ENCODE measurements at places on chromosomes 5 and 9.

DNA sequence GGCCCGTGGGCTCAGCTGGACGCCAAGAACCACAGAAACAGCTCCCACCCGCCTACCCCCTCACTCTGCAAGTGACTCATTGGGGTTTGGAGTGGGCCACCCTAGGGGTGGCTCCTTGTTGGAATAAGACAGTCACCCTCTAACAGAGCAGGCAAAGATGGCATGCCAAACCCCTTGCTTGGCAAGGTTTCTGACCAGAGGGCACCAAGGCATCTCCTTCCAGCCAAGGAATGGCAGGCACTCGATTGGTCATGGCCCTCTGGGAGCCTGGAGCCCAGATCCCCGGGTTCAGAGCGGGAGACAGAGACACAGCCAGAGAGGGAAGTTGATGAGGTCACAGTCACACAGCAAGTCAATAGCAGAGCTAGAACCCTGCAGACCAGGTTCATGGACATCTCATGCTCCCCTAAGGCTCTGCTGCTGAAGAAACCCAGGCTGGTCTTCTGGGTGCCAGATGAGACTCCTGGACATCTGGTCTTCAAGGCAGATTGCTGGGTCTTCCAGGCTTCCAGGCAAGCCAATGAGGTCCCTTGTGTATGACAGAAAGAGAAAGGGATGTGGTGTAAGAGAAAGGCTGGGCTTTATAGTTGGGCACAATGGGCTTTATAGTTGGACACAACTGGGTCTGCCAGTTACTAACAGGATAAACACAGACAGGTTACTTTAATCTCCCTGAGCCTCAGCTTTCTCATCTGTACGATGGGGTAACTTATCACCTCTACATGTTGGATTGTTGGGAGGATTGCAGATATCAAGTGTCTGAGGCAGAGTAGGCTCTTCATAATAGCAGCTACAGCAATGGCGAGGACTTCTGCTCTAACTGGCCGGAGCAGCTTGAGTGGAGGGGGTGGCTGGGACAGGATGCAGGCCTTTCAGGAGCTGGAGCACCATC, 23.3 kb upstream of the KIF12 start:
- H3K36me3 ChIP-seq = no peaks in the 10 kb centered on the region
- DNase-seq = no peak
- H3K27ac ChIP-seq = no peak overlapping the region
- H3K4me1 ChIP-seq = no peaks in the 10 kb centered on the region

GRCh38 chr9:22084336-22085035, 75.4 kb upstream of the CDKN2B start:
- H3K27ac ChIP-seq = no peak overlapping the region
- no peaks in the 10 kb centered on the region for H3K27me3 ChIP-seq
- peaks cover 27% of the 10 kb centered on the region for H3K4me1 ChIP-seq
- no peak for DNase-seq
- H3K4me3 ChIP-seq = no peak overlapping the region

DNA sequence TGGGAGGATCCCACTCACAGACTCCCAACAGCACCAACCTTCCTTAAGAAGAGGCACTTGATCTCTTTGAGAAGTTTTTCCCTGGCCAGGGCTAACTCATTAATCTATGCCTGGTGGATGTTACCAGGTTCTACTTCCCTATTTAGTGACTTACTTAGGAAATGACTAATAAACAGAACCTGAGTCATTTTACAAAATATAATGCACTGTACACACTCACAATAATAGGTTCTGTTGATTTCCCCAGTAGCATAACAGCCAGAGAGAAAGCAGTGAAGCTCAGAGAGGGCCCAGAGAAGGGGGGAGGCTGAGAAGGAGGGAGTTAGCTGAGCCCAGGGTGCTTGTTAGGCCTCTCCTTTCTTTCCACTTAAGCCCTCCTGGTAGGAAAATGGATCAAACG, 27.1 kb downstream of the FRMD3 start:
- no peak overlapping the region for H3K27ac ChIP-seq
- H3K27me3 ChIP-seq = no peaks in the 10 kb centered on the region
- H3K4me1 ChIP-seq = no peaks in the 10 kb centered on the region
- H3K36me3 ChIP-seq = no peaks in the 10 kb centered on the region
- no peak overlapping the region for H3K4me3 ChIP-seq
- DNase-seq = no peak

- H3K36me3 ChIP-seq = no peaks in the 10 kb centered on the region
- no peak overlapping the region for H3K27ac ChIP-seq
- H3K4me3 ChIP-seq = no peak overlapping the region
- H3K4me1 ChIP-seq = no peaks in the 10 kb centered on the region
- DNase-seq = no peak
- peaks cover 12% of the 10 kb centered on the region for H3K27me3 ChIP-seq
Observed at GRCh38 chr5:139763930-139764791, 31.4 kb upstream of the PSD2 start.

GRCh38 chr5:92809855-92810465, 771.1 kb downstream of the NR2F1-AS1 start:
- no peaks in the 10 kb centered on the region for H3K36me3 ChIP-seq
- H3K4me1 ChIP-seq = no peaks in the 10 kb centered on the region
- H3K27me3 ChIP-seq = no peaks in the 10 kb centered on the region
- H3K4me3 ChIP-seq = no peak overlapping the region
- no peak for DNase-seq

DNA sequence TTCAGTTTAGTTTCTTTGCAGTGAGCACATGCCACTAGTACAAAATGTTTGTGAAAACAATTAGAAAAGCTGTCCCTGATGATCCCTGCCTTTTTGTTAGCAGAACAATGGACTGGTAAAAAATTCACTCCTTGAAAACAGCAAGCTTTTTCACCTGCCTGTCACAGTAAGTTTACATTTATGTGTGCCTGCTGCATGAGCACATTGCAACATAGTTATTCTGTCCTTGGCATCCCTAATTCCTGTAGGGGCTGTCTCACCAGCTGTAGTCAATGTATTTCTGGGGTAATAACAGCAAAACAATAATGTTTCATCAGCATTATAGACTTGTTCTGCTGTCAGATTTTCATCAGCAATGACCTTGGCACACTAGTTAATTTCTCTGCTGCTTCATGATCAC, 11.6 kb upstream of the ZNF367 start:
- H3K4me1 ChIP-seq = no peaks in the 10 kb centered on the region
- H3K27me3 ChIP-seq = no peaks in the 10 kb centered on the region
- H3K27ac ChIP-seq = no peak overlapping the region
- no peak for DNase-seq
- H3K36me3 ChIP-seq = no peaks in the 10 kb centered on the region
- no peak overlapping the region for H3K4me3 ChIP-seq

- H3K36me3 ChIP-seq = peaks cover 8% of the 10 kb centered on the region
- H3K27ac ChIP-seq = peak overlapping the region; percentile 76
- peaks cover 32% of the 10 kb centered on the region for H3K4me1 ChIP-seq
- DNase-seq = no peak
- no peak overlapping the region for H3K4me3 ChIP-seq
- no peaks in the 10 kb centered on the region for H3K27me3 ChIP-seq
Observed at GRCh38 chr9:127336506-127337352, 60.2 kb upstream of the SLC2A8 start.

DNA sequence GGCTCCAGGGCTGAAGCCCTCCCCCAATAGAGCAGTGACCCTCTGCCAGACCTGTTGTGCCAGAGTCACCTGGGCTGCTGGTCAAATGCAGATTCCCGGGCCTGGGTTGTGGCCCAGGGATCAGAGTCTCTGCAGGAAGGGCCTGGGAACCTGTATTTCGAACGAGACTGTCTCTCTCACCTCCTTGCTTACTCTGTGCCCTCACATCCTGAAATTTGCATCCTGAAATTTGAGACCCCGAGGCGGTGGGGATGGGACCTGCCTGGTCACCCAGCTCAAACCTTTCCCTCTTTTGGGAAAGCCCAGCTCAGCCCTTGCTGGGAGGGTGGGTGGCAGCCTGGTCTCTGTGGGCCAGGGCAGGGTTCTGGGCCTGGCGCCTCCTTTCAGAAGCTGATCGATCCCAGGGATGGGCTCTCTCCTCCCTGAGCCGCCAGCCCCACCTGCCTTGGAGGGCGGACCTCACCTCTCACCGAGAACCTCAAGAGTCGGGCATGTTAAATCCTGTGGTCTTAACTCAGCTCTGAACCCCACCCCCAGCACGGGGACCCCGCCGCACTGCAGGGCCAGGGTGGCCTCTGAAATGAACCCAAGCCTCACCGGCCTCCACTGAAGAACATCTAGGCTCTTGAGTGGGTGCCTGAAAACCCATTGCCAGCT, 44.0 kb upstream of the IER5L start:
- DNase-seq = no peak
- H3K4me1 ChIP-seq = peaks cover 9% of the 10 kb centered on the region
- H3K27me3 ChIP-seq = no peaks in the 10 kb centered on the region
- H3K27ac ChIP-seq = no peak overlapping the region

- H3K27me3 ChIP-seq = no peaks in the 10 kb centered on the region
- no peaks in the 10 kb centered on the region for H3K36me3 ChIP-seq
- no peak overlapping the region for H3K27ac ChIP-seq
- DNase-seq = no peak
- no peak overlapping the region for H3K4me3 ChIP-seq
- no peaks in the 10 kb centered on the region for H3K4me1 ChIP-seq
Observed at GRCh38 chr5:64811050-64811640, 42.4 kb downstream of the CWC27 start.

DNA sequence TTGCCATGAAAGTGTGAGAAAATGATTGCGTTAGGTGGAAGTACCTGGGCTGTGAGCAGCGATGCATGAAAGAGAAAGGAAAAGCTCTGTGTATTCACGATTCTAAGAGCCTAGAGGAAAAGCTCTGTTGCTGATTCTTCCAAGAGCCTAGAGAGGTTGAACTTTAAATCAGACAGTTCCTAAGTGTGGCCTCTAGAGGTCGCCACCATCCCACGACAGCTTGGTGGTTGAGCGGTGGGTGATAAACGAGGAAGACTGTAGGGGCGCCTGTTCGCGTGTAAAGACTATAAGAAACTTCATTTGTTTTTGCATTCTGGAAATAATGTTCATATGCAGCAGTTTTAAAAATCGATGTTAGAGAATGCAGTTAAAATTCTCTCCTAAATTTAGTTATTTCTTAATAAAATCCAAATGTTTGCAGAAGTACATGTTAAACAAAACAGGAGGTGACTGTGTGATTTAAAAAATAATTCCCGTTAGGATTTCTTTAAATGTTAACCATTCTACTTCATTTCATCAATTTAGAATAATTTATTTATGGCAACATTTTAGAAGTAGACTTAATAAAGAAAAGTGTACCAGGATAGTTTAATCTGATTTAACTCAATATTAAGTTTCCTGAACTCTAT, 107.7 kb downstream of the TENT4A start:
- H3K27ac ChIP-seq = no peak overlapping the region
- H3K4me1 ChIP-seq = no peaks in the 10 kb centered on the region
- DNase-seq = no peak
- no peaks in the 10 kb centered on the region for H3K36me3 ChIP-seq
- no peaks in the 10 kb centered on the region for H3K27me3 ChIP-seq
- no peak overlapping the region for H3K4me3 ChIP-seq

- no peaks in the 10 kb centered on the region for H3K4me1 ChIP-seq
- no peak overlapping the region for H3K27ac ChIP-seq
- H3K27me3 ChIP-seq = no peaks in the 10 kb centered on the region
- DNase-seq = no peak
- H3K4me3 ChIP-seq = no peak overlapping the region
Observed at GRCh38 chr9:71355884-71356283, 234.5 kb upstream of the TRPM3 start.

GRCh38 chr9:83656032-83656680, 33.2 kb downstream of the IDNK start:
- no peaks in the 10 kb centered on the region for H3K27me3 ChIP-seq
- H3K36me3 ChIP-seq = peaks cover 4% of the 10 kb centered on the region
- H3K27ac ChIP-seq = no peak overlapping the region

- H3K4me1 ChIP-seq = no peaks in the 10 kb centered on the region
- DNase-seq = no peak
- H3K27ac ChIP-seq = no peak overlapping the region
- H3K27me3 ChIP-seq = no peaks in the 10 kb centered on the region
Observed at GRCh38 chr9:72038408-72038807, 22.0 kb downstream of the C9orf57 start.

DNA sequence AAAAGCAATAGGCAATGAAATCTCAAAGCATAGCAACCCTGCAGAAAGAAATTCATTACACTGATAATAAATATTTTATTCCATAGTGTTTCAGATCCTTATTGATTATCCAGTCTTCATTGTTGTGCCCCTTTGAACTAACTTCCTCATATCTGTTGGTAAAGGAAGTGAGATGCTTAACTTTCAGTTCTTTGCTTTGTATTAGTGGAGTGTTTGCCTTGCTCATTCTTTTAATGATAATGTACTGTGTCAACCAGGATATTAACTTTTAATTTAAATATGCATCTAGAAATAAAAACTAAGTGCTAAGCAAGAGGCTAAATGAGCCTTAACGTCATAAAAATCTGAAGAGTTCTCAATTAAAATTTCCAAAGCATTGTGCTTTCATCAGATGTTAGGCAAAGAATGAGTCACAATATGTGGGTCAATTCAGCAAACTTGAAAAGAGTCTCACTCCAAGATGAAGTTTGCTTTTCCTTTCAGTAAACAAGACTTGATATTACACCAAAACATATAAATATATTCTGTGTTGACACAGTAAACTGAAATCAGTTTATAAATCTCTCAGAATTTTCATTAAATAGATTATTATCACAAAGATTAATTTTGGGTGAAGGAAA, 105.9 kb downstream of the GIN1 start:
- no peaks in the 10 kb centered on the region for H3K4me1 ChIP-seq
- H3K36me3 ChIP-seq = peaks cover 7% of the 10 kb centered on the region
- no peak for DNase-seq
- no peak overlapping the region for H3K27ac ChIP-seq
- no peaks in the 10 kb centered on the region for H3K27me3 ChIP-seq
- no peak overlapping the region for H3K4me3 ChIP-seq

All from esophagus squamous epithelium (tissue), 5 donors.